Left renal pelvis (tissue), 4 donors: ENCODE measurements at places on chromosomes 16 and 17.

DNA sequence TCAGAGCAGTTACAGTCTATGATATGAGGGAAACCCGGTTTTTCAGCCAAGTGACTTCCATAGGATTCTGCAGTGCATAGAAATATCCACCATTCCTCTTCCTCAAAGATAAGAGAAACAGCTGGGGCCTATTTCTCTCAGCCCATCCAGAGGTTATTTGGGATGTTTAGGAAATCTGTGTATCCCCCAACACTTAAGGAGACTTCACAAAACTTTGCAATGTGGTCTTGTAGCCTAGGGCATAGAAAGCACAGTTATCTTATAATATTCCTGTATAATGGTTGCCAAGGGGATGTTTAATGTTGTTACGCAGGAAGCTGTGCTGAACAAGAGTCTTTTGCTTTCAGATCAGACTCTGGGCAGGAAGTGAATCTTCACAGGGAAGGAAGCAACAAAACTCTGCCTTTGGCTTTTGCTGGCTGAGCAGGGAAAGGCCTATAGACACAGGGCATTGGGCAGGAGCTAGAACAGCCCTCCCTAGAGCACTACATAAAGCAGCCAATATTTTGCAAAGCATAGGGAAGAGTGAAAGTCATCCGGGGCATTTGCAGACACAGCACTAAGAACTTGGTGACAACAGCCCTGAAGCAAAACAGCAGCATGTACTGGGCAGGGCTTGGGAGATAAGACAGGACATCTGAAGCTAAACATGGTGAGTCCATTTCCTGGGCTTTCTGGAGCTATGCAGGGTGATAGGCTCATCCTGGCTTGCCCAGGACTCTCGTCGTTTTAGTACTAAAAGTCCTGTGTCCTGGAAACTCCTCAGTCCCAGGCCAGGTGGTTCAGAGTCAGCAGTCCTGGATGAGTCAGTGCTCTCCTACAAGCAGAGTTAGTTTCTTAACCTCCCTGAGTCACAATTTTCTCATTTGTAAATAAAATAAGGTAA, 18.7 kb upstream of the BEAN1 start:
- DNase-seq, result no peak

DNA sequence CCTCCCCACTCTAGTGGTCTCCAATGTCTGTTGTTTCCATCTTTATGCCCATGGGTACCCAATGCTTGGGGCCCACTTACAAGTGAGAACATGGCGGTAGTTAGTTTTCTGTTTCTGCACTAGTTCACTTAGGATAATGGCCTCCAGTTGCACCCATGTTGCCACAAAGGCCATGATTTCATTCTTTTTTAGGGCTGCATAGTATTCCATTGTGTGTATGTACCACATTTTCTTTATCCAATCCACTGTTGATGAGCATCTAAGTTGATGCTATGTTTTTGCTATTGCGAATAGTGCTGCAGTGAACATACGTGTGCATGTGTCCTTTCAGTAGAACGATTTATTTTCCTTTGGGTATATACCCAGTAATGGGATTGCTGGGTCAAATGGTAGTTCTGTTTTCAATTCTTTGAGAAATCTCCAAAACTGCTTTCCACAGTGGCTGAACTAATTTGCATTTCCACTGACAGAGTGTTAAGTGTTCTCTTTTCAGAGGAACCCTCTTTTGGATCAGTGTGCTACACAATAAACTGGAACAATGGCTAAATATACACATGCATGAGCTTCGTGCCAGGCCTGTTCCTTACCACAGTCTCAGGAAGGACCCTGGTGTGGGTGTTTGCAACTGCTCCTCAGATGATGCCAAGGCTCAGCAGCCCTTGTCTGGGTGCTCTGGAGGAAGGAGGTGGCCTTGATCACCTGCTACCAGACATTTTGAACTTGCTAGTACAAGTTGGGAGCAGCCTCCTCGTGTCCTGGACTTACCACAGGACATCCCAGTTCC, 34.4 kb downstream of the KNOP1 start:
- DNase-seq, result no peak

DNA sequence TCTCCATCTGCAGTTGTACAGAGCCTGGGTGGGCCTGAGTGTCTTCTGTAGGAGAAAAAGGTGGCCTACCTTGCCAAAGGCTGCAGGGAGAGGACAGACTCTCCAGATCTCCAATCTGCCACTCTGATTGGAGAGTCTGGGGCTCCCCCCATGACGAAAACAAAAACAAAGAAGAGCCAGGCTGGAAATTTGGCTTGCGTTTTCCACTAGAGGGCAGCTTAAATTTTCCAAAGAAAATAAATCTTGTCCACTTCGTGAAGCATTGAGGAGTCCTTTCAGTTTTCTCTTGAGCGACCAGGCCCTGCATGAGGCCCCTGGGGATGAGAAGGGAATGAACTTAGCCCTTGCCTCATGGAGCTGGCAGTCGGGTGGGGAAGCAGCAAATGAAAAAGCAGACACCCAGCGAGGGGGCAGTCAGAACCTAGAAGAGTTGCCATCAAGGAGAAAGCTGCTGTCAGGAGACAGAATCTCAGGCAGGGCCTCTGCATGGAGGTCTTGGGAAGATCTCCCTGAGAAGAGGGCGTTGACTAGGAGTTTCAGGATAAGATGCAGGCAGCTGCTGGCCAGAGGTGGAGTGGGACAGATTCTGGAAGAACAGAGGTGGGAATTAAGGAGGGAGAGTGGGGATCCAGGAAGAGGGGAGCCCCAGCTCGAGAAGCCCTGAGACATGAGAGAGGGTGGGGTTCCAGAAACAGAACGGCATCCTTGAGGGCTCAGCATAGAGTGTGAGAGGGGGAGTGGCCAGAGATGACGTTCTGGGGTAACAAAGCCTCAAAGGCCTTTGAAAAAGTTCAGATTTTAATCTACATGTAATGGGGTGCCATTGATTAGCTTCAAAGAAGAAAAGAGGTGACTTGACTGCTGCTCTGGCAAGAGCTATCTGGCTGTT, 8.4 kb upstream of the SHCBP1 start:
- no peak for DNase-seq

- no peak for DNase-seq
Observed at GRCh38 chr17:79862771-79863440, 23.7 kb upstream of the CBX4 start.

DNA sequence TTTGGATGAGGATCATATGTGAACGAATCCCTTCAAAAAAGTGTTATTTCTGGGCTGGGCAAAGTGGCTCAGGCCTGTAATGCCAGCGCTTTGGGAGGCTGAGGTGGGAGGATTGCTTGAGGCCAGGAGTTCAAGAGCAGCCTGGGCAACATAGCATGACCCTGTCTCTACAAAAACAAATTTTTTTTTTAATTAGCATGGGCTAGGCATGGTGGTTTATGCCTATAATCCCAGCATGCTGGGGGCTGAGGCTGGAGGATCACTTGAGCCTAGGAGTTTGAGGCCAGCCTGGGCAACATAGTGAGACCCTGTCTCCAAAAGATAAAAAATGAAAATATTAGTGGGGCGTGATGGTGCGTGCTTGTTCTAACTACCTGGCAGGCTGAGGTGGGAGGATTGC, 4.6 kb downstream of the TAOK1 start:
- no peak for DNase-seq
